Motor neuron (in vitro differentiated cells): ENCODE measurements at places on chromosomes 11 and 22. TPM values are rescaled to one million over a fixed set of nuclear protein-coding genes. Genes with fewer than 3 reads are reported as not detected.

KREMEN1 gene
- 10.1 and 10.4 TPM in 2 replicates for total RNA-seq

UPK3A gene
- not detected in 2 replicates for total RNA-seq

CARD18 gene
- total RNA-seq: not detected in 2 replicates

RFPL2 gene
- total RNA-seq: 1.1 and 1.3 TPM in 2 replicates

CALCA gene
- total RNA-seq: 1.7 and 1.9 TPM in 2 replicates

XKR3 gene
- total RNA-seq: not detected in 2 replicates

SMC1B gene
- total RNA-seq: 0.07 TPM in 2 replicates

MYBPC3 gene
- not detected in 2 replicates for total RNA-seq
